ENCODE measurements at places on chromosomes 7 and 10.

GRCh38 chr10:30422981-30423654 lies 10.9 kb upstream of the MAP3K8 start:
- no peak for DNase-seq

- DNase-seq, result no peak
Observed at GRCh38 chr7:86926732-86927131, 132.7 kb downstream of the ELAPOR2 start.

DNA sequence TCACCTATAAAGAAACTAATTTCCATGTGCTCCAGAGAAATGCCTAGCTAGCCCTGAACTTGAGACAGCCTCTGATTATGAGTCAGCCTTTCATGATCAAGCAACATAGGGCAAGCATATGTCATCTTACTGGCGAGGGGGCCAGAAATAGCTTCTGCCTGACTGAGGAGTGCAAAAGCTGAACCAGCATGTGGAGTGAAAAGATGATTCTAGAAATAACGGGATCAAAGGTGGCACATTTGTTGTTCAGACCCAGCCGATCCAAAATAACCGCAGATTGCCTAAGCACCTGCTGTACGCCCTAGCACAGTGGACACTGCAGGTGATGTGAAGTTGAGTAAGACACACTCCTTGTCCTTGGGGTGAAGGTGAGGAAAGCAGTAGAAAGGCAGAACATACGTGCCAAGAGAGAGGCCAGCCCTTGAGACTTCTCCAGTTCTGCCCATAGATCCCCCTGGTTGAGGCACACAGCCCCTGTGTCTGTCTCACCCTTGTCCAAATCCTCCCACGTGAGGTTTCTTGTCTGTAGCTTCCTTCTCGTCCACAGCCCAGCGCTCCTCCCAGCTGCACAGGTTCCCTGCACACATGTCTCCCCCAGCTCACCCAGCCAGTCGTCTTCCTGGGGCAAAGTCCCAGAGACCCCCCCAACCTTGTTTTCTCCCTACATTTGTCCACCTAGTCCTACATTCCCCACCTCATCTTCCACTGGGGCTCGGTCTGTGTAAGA lies 2.8 kb upstream of the BCL7B start:
- DNase-seq, result no peak

DNA sequence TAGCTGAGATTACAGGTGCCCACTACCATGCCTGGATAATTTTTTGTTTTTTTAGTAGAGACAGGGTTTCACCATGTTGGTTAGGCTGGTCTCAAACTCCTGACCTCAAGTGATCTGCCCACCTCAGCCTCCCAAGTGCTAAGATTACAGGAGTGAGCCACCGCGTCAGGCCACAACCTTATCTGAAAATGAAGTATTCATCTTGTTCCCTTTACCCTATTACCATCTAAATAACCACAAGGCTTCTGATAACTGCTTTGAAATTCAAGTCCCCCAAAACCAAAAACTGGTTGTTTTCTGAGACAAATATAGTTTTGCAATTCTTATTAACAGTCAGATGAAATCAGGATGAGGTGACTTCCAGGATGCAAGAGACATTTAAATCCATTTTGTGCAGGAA lies 2.4 kb downstream of the TCTN3 start:
- no peak for DNase-seq

- DNase-seq, result peak; percentile 99
Observed at GRCh38 chr7:27143023-27143949, at the start of gene HOXA5. HOXA5 (minus strand) TSS chr7:27143681; CDS start chr7:27143607, 74 bp downstream.
